Stimulated activated CD8-positive, alpha-beta memory T cell treated with anti-CD3 and anti-CD28 coated beads, Interleukin-15, amount 100 ng/mL, for 4 hours (primary cell): ENCODE measurements at places on chromosomes 7 and 10.

GRCh38 chr7:81064426-81064825 is 145.6 kb upstream of the SEMA3C start:
- no peak for DNase-seq

GRCh38 chr7:156666368-156667109 is 26.0 kb downstream of the RNF32 start:
- DNase-seq = no peak

GRCh38 chr10:102819054-102819453 is 18.2 kb downstream of the CYP17A1 start:
- DNase-seq = no peak

DNA sequence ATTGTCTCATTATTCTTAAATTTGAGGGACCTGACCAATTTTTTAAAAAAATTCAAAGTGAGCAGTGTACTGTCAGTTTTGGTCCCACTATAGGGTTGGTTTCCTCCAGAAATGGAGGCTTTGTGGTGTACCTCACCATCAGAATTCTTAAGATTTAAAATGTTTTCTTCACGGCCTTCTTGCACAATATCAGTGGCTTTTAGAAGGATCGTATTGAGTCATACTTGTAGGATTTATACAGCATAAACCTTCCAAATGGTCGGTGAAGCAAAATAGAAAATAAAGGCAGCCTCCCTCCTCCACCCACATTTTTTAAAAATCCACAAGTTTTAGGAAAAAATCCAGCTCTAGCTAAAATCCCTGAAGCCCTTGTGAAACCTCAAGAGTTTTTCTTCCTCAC is 126.4 kb downstream of the RNLS start:
- no peak for DNase-seq

- no peak for DNase-seq
These were observed 140.5 kb downstream of the CHCHD3 start for GRCh38 chr7:132941428-132941827.

GRCh38 chr10:130740166-130740565 is 571.4 kb downstream of the TCERG1L start:
- DNase-seq = no peak

- no peak for DNase-seq
These were observed 47.8 kb upstream of the TMEM213 start for GRCh38 chr7:138749960-138750359.
